ENCODE measurements at places on chromosomes 7 and 10.
A peak's percentile ranks its signal among the peaks of the same experiment; 100 is the strongest.

DNA sequence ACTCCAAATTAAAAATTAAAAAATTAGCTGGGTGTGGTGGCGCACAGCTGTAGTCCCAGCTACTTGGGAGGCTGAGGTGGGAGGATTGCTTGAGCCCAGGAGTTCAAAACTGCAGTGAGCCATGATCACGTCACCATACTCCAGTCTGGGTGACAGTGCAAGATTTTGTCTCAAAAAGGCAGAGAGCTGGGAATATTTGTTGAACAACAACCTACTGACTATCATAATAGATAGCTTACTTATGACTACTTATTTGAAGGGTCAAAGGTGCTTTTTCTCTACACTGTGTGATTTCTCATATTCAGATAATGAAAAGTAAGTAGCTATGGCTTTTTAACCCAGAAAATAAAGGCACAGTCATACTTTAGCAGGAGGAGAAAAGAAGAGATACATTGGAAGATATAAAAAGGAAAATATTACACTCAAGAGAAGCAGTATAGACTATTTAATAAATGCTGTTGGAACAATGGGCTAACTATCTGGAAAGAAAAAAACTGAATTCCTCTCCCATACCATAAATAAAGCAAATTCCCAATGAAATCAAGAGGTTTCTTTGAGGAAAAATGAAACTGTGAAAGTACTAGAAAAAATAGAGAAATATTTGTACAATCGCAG, 6.7 kb downstream of the GSDME start:
- DNase-seq: peak; percentile 63

DNA sequence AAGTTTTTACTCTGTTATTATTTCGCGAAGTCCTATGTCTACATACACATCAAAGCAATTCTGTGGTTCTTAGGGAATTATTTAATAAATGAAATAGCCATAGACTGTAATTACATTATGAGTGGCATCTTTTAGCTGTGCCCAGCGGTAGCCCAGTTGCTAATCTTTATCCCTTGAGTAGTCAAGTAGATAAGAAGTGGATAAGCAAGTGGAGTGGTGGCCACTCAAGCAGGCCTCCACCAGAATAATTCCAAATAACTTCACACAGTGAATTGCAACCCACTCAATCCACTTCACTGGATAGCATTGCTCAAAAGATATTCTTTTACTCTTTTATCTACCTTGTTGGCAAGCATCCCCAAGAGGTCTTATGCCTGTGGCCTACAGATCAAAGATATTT, 349.7 kb downstream of the AUTS2 start:
- DNase-seq: no peak

DNA sequence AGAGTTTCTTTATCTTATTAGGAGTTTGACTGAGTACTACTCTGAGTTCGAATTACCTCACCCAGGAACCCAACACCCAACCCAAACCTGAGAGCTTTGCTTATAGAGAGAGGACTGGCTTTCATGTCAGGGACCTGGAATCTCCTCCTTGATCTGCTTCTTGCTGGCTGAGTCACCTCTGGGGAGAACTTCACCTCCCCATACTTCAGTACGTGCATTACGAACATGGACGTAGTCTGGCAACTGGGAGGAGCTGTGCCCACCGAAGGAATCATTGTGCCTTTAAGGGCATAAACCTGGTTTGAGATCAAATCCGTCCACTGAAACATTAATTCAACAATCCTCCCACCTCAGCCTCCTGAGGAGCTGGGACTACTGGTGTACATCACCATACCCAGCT, 12.2 kb upstream of the PSAP start:
- peak; percentile 85 for DNase-seq

DNA sequence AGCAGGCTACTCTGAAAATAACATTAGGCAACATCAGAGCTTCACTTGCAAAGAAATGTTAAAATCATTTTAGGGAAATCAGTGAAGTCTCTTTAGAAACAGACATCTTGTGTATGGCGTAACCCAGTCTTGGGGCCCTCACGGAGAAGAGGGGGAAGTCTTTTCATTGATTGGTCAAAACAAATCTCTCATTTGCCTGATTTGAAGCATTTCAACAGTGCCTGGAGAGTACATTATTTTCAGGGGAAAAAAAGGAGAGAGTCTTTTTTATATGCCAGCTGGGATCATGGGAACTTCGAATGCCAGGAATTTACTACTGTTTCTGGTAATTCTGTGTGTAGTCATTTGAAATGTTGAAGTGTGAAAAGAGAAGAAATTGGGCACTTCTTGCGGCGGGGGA, 471.4 kb downstream of the PLXDC2 start:
- DNase-seq: no peak

Data from iris pigment epithelial cell (primary cell).